NCI-H1694 treated with DMSO at 0.1 percent for 48 hours (cell line): ENCODE measurements at places on chromosomes 13 and 19.

DNA sequence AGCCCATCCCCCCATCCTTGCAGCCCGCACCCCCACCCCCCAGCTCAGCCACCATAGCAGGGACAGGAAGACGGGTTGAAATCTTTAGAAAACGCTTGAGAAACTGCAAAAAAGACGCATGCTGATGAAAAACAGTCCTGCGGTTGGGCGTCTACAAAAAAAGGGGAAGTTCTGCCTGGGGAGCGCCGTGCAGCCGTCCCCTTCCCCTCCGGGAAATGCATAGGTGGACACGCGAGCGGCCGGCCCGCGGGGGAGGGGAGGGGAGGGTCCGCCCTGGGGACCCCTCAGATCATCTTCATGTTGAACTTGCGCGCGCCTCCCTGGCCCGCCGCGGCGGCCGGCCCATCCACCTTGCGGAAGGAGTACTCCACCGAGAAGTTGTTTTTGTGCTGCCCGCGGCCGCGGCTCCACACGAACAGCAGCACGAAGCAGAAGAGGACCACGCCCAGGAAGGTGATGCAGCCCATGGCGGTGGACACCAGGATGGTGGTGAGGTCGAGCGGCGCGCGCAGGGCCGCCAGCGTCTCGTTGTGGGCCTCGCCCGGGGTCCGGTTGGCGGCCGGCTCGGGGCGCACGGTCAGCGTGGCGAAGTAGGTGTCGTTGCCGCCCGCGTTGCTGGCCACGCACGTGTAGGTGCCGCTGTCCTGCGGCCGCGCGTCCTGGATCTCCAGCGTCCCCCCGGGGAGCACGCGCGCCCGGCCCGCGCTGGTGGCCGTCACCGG, 7.9 kb upstream of the PEAK3 start:
- DNase-seq = no peak

- DNase-seq = peak; percentile 45
These were observed at the start of gene TNFRSF19 for GRCh38 chr13:23570099-23570920. TNFRSF19 (plus strand) TSS chr13:23570412; CDS start chr13:23590184, 19,772 bp downstream.

DNA sequence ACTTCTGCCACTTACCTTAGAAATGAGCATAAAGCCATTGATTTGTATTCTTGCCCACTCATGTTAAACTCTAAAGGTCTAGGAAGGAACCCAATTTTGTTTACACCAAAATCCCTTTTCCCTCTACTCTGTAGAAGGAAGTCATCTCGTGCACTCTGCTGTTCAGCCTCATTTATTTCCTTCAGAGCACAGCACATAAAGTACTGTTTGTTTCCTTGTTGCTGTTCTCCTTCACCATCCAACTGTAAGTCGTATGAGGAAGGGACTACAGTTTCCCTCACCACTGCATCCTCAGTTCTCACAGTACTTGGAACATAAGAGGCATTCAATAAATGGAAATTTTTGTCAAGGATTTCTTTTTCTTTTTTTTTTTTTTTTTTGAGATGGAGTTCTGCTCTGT, 24.6 kb downstream of the CDADC1 start:
- DNase-seq = no peak

GRCh38 chr13:101611491-101612475, 159.3 kb downstream of the ITGBL1 start:
- DNase-seq = no peak

DNA sequence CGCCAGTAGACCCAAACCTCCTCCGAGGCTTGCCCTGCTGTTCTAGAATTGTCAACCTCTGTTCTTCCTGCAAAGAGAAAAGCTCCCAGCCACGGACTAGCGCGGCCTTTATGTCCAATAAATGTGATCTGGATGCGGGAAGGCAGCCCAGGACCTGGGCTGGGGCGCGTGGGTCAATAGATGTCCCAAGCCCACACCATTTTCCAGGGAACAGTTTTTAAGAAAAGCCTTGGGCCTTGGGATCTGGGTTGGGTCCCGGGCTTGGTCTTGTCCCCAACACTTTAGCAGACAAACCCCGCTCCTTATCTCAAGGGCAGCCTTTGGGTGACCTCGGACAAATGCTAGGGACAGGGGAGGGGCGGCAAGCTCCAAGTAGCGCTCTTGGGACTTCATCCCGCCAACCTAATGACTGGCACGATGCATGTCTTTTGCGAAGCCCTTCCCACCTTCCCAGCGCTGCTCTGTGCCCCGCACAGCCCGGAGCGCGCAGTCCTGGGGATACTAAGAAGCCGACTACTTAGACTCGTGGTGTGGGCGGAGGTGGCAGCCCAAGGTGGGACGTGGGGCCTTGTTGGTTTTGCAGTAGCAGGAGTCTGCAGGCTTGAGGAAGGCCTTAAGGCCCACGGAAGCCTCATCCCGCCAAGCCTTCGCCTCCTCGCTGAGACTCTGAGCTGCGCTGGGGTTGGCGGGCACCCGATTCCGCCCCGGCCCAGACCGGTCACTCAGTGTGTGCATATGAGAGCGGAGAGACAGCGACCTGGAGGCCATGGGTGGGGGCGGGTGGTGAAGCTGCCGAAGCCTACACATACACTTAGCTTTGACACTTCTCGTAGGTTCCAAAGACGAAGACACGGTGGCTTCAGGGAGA, 10.8 kb downstream of the SOX21 start:
- DNase-seq = no peak

GRCh38 chr13:58721273-58721672, 1089.7 kb downstream of the PCDH17 start:
- DNase-seq = no peak

GRCh38 chr19:48342841-48343540, 17.6 kb downstream of the EMP3 start:
- no peak for DNase-seq

- DNase-seq = no peak
These were observed 10.0 kb downstream of the CFD start for GRCh38 chr19:869245-870177.

DNA sequence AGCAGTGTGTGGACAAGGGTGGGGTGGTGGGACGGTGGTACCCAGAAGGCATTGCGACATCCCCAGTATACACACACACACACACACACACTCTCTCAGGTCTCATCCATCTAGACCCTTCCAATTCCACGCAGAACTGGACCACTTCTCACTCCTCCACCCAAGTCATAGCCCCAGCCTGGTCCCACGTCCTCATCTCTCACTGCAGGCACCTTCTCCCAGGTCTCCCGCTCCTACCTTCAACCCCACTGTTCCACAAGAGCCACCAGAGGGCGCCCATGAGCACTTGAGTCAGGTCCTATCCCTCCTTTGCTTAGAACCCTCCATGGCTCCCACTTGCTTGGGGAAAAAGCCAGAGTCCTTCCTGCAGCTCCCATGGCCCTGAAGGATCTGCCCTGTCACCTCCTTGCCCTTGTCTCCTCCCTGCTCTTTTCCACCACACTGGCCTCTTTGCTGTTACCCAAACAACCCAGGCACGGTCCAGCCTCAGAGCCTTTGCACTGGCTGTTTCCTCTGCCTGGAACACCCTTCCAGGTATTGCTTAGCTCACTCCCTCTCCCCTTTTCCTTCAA, 62.6 kb downstream of the IER2 start:
- peak; percentile 10 for DNase-seq

GRCh38 chr19:35882114-35882832, 13.9 kb downstream of the APLP1 start:
- DNase-seq = peak; percentile 93

DNA sequence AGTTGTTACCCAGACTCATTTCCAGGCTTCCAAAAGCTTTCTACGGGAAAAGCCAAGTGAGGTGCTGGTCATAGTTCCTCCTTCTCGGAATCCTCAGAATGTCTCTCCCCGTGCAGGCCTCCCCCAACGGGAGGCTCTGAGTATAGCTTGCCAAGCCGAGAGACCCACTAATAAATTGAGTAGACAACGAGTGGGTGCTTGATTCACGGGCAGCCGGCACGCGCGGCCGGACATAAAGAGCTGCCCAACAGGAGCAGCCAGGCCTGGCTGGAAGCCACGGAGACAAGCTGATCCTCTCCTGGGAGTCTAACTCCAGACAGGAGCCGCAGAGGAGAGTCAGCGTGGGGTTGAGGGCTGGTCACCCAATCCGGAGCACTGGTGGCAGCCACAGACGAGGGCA, 43.4 kb upstream of the MEDAG start:
- no peak for DNase-seq

DNA sequence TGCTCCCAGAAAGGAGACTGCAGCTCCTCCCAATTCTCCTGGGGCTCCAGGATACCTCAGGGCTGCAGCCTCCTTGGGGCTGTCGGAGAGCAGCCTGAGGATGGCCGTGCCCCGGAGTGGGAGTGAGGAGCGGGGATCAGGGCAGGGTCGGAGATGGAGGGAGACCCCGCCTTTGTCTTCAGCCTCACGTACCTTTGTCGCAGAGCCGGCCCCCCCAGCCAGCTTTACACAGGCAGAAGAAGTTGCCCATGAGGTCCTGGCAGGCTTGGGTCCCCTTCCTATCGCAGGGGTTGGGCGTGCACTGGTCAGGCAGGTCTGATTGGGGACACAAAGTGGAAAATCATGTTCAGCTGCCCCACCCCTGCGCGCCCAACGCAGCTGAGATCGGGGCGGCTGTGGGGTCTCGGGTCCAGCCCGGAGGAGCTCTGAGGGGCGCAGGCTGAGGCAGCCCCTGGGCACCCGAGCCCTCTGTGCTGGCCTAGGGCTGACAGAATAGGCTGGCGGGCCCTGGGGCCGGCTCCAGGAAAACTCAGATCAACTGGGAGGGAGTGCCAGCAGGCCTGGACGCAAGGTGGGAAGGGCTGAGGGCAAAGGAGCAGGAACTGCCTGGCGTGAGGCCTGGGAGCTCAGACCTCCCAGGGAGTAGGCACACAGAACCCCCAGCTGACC, 24.2 kb downstream of the GAS6 start:
- DNase-seq = no peak

GRCh38 chr13:20953245-20953931, 50.8 kb upstream of the XPO4 start:
- no peak for DNase-seq

GRCh38 chr19:46065486-46066071, 24.8 kb upstream of the IGFL4 start:
- no peak for DNase-seq

- no peak for DNase-seq
These were observed 67.8 kb downstream of the RXFP2 start for GRCh38 chr13:31807090-31807541.

DNA sequence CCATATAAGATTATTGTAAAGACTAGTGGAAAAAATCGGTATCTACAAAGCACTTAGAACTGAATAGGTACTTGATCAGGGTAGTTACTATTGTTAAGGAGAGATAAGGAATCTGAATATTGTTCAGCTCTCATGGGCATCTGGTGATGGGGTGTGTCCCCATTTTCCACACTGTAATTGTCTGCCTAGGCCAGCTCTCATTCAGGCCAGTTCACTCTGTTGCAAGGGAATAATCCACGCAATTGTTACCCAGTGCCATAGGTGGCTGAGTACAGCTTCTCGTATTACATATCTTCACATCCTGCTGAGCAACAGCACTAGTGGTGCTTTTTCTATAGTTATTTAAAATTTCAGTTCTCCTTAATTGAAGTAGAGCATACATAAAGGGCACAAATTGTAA, 45.6 kb upstream of the C13orf42 start:
- DNase-seq = no peak

DNA sequence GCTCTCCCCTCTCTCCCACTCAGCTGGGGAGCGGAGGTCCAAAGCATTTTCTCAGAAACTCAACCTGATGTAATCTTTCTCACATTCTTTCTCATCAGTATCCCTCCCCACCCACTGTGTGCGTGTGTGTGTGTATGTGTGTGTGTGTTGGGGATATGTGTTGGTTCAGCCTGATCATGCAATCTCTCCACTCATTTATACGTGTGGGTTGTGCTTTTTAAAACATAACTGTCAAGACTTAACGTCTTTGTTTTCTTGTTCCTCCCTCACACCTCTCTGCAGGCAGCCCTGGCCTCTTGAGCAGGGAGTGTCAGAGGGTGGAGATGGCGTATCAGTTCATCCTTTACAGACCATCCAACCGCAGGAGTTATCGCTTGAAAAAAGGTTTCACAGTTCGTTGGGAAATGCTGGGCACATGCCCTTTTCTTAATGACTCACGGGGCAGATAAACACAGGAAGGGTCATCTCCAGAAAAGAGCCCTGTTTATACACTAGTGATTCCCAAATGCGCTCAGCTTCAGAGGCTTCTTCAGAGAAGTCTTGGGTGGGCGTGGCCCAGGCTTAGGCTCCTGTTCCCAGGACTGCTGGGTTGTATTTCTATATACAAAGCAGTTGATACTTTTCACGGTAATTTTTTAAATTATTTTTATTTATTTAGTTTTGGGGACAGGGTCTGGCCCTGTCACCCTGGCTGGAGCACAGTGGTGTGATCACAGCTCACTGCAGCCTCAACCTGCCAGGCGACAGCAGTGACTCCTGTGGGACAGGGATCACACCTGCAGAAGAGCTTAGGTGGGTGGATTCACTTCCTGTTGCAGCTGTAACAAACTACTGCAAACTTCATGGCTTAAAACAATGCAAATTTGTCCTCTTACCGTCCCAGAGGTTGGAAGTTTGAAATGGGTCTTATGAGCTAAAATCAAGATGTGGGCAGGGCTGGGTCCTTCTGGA, 60.3 kb downstream of the CCDC70 start:
- DNase-seq = no peak

- no peak for DNase-seq
These were observed 27.3 kb downstream of the PNPLA6 start for GRCh38 chr19:7562646-7563393.

- no peak for DNase-seq
These were observed 29.2 kb downstream of the C2CD4C start for GRCh38 chr19:379796-380195.

- no peak for DNase-seq
These were observed 2.3 kb downstream of the TULP2 start for GRCh38 chr19:48896191-48896720.

- DNase-seq = no peak
These were observed 11.9 kb downstream of the UNC13A start for GRCh38 chr19:17676295-17676694.

DNA sequence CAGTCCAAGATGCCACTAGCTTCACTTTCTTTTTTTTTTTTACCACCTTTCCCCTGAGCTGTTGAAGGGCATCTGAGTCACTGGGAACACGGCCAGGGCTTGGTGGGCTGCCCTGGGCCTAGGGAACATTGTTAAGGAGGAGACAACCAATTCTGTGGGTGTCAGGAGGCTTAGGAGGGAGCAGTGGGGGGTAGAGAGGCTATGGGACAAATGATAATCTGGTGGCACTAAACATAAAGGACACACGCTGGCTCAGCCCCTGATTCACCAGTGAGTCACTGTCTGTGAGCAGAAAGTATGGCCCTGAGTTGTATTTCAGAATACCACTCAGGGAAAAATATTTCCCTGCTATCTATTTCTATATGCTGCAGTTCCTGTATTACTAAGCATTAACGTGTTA, 207.8 kb downstream of the DCLK1 start:
- DNase-seq = no peak

DNA sequence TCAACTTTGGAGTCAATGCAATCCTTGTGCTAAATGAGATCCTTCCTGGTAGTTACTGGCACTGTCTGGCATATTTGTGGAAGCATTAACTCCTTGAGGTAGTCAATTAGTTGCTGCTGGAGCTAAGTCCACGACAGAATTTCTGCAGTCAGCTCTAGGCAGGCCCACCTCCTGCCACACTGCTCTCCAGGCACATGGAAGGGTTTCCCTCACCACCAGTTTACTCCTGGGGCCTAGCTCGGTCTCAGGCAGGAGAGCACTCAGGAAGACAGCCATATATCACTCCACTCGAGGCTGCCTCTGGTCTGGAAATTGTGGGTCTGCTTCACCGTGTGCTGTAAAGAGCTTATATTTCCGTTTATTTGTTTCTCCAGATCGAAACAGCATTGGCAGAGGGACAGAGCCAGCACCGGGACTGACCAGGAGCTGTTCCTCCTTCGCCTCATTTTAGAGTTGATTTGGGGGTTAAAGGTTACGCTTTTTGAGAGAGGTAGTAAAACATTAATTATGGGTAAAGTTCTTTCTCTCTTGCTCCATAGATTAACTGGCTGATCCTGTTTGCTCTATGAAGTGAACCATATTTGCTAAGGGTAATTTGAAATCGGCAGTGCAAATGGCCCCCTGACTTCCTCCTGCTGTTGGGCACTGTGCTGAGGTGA, 20.6 kb upstream of the GTF3A start:
- DNase-seq = no peak
